ENCODE measurements at places on chromosomes 2 and 18. TPM values are rescaled to one million over a fixed set of nuclear protein-coding genes. Genes with fewer than 3 reads are reported as not detected.

DNA sequence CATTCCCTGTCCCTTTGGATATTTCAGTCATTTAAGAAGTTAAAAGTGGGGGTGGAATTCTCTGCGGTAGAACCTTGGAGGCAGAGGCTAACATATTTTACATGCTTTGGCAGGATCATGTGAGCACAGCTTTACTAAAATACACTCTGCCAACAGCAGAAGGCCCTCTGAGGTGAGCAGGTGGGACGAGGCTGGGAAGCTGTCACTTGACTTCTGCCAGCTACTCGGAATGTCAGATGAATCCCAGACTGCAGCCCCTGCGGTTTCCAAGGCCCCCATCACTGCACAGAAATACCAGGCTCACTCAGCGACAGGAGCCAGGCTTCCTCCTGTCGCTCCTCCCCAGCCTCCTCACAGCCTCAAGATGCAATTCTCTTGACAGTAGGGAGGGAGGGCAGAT lies 220.9 kb upstream of the REV1 start:
- DNase-seq, result no peak

- DNase-seq, result no peak
These were observed 136.6 kb downstream of the MTCL1 start for GRCh38 chr18:8841781-8842485.

- no peak for DNase-seq
These were observed 276.6 kb downstream of the ZNF521 start for GRCh38 chr18:25075331-25075730.

GRCh38 chr18:44798433-44799048 lies 117.9 kb downstream of the SETBP1 start:
- DNase-seq, result no peak

Gene RNF144A
- 3.1 TPM for total RNA-seq

Gene OBSL1
- total RNA-seq, result 35.3 TPM

Gene DYNAP
- not detected for total RNA-seq

Gene LYPD6
- 0.42 TPM for total RNA-seq

DNA sequence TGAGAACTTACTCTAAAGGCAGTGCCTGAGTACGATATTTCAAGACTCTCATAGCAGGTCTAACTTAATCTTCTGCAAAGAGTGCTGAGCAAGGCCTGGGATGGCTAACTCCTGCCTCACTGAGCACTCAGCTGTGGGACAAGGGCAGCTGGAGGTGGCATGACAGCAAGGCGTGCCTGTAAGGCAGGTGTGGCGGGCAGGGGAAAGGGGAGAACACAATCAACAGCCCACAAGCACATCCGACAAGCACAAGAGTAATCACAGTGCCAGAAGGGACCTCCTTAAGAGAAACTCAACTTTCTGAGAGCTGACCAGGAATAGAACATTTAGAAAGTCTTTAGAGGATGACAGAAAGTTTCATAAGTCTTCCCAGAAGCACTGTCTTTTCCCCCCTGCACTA lies 42.0 kb downstream of the GPR45 start:
- no peak for DNase-seq

GRCh38 chr2:120177001-120177621 lies 46.1 kb downstream of the TMEM185B start:
- DNase-seq, result no peak

Gene SLC16A14
- total RNA-seq, result 0.79 TPM

- DNase-seq, result no peak
These were observed 187.4 kb downstream of the ALK start for GRCh38 chr2:29733965-29734364.

DNA sequence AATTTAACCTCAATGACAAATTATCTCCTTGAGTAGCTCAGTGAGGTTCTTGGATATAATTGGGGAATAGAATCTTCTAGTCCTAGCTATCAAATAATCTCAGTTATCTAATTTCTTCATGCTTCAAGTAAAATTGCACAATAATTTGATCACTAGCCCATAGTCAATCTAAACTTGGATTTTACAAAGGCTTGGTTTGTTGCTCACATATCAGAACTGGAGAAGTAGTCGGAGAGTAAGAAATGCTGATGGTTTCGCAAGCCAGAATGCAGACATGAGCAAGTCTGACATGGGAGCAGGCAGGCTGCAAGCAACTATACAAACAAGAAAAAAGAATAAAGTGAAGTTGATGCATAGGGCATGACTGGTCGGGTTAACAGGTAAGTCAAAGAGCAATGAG lies 11.7 kb upstream of the PDE11A start:
- DNase-seq, result no peak

Gene TMEM198
- 1.8 TPM for total RNA-seq

DNA sequence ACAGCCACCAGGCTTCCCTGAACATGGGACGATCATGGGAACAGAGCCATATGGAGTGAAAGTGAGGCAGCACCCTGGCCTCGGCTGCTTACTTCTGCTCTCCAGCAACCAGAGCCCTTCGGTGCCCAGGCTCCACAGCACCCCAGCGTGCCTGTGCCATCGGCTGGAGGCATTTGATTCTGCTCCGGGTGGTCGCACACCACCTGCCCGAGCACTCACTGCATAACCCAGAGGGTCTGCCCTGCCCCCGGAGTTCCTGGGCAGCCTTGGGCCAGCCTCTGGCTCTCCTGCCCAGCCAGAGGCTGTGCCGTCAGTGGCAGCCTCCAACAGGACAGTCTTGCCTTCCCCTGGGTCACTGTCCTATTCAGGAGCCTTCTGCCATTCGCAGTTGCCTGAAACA lies 3.9 kb downstream of the ASTL start:
- no peak for DNase-seq

Gene NEU2
- total RNA-seq, result not detected

DNA sequence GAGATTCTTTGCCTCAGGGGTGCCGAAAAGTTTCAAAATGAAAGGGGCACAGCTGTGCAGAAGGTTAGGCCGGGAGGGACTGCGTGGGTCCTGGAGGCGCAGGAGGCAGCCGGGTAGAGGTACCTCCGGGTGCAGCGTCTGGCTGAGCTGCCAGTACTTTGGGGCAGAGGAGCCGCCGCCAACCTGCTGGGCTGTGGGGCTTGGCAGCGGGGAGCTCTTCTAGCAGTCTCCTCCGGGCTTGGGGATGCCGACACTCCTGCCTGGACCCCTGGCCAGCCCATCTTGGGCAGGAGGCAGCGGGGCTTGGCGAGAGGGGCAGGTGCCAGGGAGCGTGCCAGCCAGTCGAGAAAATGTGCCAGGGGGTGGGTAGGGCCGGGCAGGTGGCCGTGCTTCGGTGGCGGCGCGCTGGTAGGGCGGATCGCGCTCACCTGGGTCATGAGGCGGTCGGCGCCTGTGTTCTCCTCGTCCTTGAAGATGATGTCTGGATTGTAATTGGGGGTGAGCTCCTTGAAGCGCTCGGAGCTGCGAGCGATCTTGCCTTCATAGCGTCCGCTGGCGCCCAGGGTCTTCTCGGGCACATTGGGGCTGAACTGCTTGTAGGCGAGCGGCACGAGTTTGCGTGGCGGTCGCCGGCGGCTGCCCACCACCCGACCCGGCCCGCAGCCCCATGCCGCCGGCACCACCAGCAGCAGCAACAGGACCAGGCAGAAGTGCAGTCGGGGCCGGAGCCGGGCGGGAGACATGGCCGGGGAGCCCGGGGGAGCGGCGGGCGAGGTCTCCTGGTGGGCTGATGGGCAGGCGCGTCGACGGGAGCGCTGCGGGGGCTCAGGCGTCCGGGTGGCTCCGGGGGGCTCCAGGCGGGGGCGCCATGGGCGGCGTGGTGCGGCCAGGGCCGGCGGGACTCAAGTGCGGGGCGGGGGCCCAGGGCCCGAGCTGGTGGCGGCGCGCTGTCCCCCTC lies 717 bp downstream of the IHH start:
- no peak for DNase-seq

- DNase-seq, result peak; percentile 13
These were observed 136.4 kb upstream of the COPS8 start for GRCh38 chr2:236949089-236949905.

GRCh38 chr2:81528852-81529480 lies 1224.4 kb upstream of the LRRTM1 start:
- no peak for DNase-seq

Gene REG3A
- not detected for total RNA-seq

DNA sequence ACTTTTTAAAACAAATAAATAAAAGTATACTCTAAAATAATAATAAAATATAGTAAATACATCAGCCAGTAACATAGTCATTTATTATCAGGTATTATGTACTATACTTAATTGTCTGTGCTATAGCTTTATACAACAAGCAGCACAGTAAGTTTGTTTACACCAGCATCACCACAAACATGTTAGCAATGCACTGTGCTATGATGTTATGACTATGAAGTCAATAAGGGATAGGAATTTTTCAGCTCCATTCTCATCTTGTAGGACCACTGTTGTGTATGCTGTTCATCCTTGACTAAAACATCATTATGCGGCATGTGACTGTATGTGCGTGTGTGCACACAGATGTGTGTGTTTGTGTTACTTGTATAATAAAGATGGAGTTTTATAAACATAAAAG lies 137.5 kb downstream of the LYPD6B start:
- no peak for DNase-seq

- no peak for DNase-seq
These were observed 17.4 kb downstream of the LDLRAD4 start for GRCh38 chr18:13235981-13236380.

GRCh38 chr2:173210270-173211196 lies 134.9 kb downstream of the MAP3K20 start:
- DNase-seq, result peak; percentile 57

Gene SERPINB3
- not detected for total RNA-seq

Gene HS1BP3
- total RNA-seq, result 14.1 TPM

DNA sequence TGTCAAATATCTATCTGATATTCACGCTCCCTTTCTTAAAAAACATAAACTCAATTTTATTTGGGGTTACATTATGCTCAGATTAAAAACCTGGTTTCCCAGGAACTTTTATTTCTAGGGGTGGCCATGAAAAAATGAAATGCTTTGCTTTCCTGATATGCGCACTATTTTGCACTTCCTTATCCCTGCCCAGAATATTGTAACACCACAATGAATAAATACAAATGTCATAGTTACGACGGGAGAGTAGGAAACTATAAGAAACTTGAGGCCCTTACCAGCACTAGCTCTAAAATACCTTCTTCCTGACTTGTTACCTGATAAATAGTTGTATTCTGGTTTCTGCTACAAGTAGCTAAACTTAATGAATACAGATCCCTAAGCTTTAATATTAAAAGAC lies 475.6 kb upstream of the CWC22 start:
- DNase-seq, result no peak

DNA sequence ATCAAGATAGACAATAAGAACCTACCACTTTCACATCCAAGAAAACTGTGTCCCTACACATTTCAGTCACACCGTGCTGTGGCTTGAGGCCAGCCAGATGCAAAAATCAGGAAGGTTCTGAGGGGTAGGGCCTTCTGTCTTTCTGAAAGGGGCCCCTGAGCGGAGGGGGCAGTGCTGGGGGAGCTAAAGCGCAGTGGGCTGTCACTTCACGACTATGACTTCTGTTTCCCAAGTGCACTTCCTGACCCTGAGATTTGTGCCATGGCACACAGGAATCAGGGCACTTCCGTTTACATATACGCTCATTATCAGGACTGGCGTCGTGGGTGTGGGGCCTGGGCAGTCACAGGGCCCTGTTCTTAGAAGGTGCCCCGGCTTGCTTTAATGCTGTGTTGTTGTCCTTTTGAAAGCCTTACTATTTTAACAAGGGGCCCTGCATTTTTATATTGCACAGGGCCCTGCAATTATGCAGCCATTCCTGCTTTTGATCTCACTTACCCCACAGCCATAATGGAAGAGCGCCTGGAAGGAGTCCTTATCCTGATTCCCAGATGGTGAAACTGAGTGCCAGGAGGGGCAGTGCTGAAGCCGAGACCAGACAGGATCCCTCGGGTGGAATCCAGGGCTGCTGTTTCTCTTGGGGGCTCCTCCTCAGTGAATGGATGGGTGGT lies 620 bp downstream of the NGEF start:
- DNase-seq, result no peak

DNA sequence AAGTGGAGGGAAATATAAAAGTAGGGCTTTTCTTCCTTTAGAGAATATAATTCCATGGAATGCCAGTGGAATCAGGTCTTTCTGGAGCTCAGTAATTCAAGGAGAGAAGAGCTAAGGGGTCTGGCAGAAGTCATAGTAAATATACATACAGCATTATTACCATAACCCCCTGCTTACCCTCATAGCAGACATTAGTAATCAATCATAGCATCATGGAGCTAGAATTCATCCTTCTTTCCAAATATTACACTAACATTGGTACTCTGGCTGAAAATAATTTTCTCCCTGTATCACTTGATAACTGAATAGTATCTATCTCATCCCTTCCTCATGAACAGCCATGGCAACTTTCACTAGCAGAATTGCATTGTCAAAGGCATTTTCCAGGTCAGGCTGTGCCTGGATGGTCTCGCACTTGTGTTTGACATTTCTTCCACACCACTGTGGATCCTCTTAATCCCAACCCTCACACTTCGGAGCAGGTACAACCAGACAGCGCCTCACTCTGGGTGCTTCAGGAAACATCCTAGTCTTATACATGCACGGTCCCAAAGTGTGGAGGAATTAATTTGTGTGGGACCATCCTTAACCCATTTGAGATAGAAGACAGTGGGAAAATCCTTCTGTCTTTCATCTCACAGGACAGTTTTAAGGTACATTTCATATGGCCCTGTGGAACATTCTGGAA lies 84.2 kb upstream of the SEC11C start:
- no peak for DNase-seq

GRCh38 chr2:237474931-237475703 lies 11.9 kb upstream of the MLPH start:
- peak; percentile 87 for DNase-seq

Gene CEBPZOS
- 10.2 TPM for total RNA-seq

- no peak for DNase-seq
These were observed at the start of gene GAREM2 for GRCh38 chr2:26172871-26173775. Gene GAREM2, plus strand, starts transcription at chr2:26173088. Its CDS starts 133 bp downstream, at chr2:26173221.

DNA sequence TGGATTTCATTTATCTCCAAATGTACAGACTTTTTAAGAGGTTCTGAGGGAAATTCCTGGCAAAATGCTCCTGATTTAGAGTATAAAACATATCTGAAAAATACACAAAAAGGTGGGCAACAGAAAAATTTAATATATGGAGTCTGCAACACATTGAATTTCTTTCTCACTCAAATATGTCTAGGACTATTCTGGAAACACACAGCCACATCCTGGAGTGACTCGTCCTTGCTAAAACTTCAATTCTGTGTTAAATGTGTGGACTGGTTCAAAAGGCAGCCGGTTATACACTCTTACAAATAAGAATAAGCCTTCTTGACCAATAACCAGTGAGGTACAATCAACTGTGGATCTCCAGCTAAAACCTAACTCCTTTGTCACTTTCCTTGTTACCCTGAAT lies 44.1 kb upstream of the RND3 start:
- no peak for DNase-seq

- no peak for DNase-seq
These were observed 13.3 kb downstream of the SULT1C3 start for GRCh38 chr2:108253106-108253505.

GRCh38 chr2:152175012-152175367 lies 573 bp downstream of the STAM2 start:
- DNase-seq, result no peak

All from liver (tissue), 10 donors.